ENCODE measurements at places on chromosomes 11 and 22.

GRCh38 chr11:18245396-18245795 lies 3.1 kb downstream of the SAA2 start:
- DNase-seq, result peak; percentile 26

GRCh38 chr11:45105233-45105983 lies 41.0 kb upstream of the PRDM11 start:
- peak; percentile 89 for DNase-seq

DNA sequence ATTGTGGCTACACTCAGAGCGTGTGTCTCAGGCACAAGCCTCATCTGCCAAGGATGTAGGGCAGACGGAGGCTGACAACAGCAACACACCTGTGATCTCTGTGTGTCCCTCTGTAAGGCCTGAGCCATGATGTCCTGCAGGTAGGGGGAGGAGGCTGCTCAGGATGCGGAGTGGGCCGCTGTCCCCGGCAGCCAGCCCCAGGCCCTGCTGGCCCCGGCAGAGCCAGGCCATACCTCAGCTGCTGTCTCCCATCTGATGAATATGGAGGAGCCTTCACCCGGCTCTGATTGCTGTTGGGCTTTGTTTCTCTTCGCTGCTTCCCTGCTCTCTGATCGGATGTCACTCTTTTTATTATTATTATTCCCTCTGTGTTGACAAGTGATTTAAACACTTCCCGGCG lies 83.6 kb upstream of the NCAM1 start:
- DNase-seq, result no peak

- DNase-seq, result no peak
Observed at GRCh38 chr22:43401233-43401632, 10.6 kb upstream of the MPPED1 start.

DNA sequence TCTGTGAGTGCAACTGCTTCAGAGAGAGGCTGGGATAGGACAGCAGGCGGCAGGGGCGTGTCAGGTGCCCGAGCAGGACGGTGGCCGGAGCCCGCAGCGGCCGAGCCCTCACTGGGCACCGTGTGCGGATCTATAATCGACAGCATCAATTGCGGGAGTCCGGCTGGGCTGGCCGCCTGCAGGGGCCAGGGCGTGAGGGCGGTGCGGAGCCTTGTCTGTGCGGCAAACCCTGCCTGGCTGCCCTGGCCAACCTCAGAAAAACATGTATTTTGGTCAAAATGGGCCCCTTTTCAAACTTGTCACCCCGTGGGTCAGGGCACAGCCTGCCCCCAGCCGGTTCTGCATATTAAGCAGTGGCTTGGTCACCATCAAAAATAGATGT lies 91.3 kb upstream of the KCNQ1OT1 start:
- DNase-seq, result no peak

GRCh38 chr11:10655227-10655626 lies 38.3 kb downstream of the IRAG1 start:
- no peak for DNase-seq

- no peak for DNase-seq
Observed at GRCh38 chr11:79852176-79852575, 411.3 kb upstream of the TENM4 start.

- no peak for DNase-seq
Observed at GRCh38 chr11:32839308-32839707, 9.6 kb downstream of the PRRG4 start.

Measured in GM03348 (cell line).